Left lung (tissue), 14 donors: ENCODE measurements at places on chromosomes 1 and 21. TPM values are rescaled to one million over a fixed set of nuclear protein-coding genes. Genes with fewer than 3 reads are reported as not detected.

- no peak for DNase-seq
- H3K4me3 ChIP-seq = no peak overlapping the region
- H3K4me1 ChIP-seq = no peaks in the 10 kb centered on the region
- no peaks in the 10 kb centered on the region for H3K27me3 ChIP-seq
- no peak overlapping the region for H3K27ac ChIP-seq
- peaks cover 36% of the 10 kb centered on the region for H3K36me3 ChIP-seq
These were observed 30.0 kb downstream of the IARS2 start for GRCh38 chr1:220123889-220124288.

- no peaks in the 10 kb centered on the region for H3K36me3 ChIP-seq
- no peak for DNase-seq
- no peak overlapping the region for H3K4me3 ChIP-seq
- H3K4me1 ChIP-seq = no peaks in the 10 kb centered on the region
These were observed 101.7 kb upstream of the BEND5 start for GRCh38 chr1:48878191-48878940.

KCNH1 gene
- 0.04 TPM for polyA plus RNA-seq

GRCh38 chr1:18962121-18962721, 5.7 kb upstream of the IFFO2 start:
- H3K36me3 ChIP-seq = no peaks in the 10 kb centered on the region
- no peak overlapping the region for H3K27ac ChIP-seq
- no peak overlapping the region for H3K4me3 ChIP-seq

- H3K4me3 ChIP-seq = no peak overlapping the region
- no peaks in the 10 kb centered on the region for H3K27me3 ChIP-seq
- no peaks in the 10 kb centered on the region for H3K4me1 ChIP-seq
- no peak overlapping the region for H3K27ac ChIP-seq
These were observed 7.8 kb upstream of the LRRC8D start for GRCh38 chr1:89812992-89813391.

DNA sequence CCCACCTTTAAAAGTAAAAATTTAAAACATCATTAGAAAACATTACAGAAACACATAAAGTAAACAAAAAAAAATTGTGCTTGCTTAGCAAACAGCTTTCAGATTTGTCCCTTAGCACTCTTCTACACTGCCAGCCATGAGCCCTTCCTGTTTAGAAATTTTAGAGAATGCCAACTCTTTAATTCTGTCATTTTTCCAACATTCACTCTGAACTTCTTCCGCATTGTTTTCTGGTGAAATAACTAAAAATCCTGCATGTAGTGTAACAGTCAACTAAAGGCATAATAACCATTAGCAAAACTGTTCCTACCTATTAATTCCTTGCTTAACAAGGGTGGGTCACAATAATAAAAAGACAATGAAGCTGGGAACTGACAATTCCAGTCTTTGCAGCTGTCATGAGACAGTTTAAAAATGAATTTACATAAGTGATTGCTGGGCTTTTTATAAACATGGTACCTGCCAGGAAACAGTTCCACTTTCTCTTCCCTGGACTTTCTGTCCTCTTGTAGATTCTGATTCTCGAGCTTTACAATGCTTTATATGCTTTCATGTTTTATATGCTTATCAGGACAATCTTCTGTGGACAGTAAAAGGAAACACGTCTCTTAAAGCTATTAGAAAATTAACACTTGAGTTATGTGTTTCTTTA, 19.0 kb downstream of the GNG12 start:
- H3K27me3 ChIP-seq = no peaks in the 10 kb centered on the region
- H3K4me3 ChIP-seq = no peak overlapping the region
- H3K36me3 ChIP-seq = no peaks in the 10 kb centered on the region

CACNA1S gene
- 0.12 TPM for polyA plus RNA-seq
